ENCODE measurements at places on chromosomes 2 and 18.

GRCh38 chr18:38611036-38611964 is 1045.7 kb upstream of the CELF4 start:
- no peak for DNase-seq

- DNase-seq = no peak
These were observed 4.1 kb downstream of the MYO1B start for GRCh38 chr2:191249156-191249813.

DNA sequence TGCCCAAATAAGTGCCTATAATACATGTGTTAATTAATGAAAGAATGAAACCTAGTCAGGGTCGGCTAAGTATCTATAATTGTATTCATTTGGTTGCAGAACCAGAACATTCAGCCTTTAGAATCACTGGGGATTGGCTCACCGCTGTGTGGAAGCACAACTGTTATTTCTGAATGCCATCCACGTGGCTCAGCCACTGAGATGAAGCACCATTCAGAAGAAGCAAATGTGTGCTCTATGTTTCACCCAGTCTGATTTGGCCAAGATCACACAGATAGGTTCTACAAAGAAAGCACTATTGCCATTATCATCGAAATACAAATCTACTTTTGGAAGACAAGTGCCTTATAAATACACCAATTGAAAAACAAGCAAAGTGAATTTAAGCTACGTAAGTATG is 30.6 kb upstream of the SPOPL start:
- no peak for DNase-seq

- no peak for DNase-seq
These were observed 54.5 kb downstream of the COL6A3 start for GRCh38 chr2:237359518-237359840.

DNA sequence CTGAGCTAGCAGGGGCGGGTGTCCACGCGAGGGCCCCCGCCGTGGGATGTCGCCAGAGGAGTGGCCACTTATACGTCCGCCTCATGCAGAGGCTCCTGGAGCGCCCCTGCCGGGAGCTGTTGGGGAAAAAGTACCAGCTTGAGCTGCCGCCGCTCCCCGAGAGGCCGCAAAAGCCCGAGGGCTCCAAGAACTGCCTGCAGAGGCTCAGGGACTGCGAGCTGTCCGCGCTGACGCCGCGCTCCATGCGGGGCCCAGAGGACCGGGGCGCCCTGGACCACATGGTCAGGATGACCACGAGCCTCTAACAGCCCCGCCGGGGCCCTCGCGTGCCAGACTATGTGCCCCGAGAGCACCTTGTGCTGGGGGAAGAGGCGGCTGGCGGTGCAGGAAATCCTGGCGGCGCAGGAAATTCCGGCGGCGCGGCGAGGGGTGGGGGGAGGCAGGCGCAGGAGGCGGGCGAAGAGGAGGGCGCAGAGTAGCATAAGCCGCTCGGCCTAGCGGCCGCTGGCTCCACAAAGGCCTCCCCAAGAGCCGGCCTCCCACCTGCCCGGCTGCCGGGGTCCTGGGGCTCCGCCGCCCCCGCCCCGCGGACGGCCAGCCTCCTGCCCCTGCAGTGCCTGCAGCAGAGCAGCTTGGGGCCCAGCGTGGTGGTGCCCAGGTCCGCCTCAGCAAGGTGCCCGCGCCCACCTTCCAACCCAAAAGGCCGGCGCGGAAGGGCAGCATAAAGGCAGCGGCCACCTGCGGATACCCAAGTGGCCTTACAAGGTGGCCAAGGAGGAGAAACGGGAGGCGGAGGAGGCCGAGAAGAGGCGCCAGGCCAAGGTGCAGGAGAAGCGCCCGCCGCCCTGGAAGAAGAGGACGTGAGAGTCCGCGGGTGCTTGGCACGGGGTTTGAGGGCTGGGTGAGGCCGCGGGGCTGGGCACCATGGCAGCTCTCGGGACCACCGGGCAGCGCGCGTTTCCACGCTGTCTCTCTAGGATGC is 42.1 kb upstream of the TRIM43B start:
- peak; percentile 72 for DNase-seq

DNA sequence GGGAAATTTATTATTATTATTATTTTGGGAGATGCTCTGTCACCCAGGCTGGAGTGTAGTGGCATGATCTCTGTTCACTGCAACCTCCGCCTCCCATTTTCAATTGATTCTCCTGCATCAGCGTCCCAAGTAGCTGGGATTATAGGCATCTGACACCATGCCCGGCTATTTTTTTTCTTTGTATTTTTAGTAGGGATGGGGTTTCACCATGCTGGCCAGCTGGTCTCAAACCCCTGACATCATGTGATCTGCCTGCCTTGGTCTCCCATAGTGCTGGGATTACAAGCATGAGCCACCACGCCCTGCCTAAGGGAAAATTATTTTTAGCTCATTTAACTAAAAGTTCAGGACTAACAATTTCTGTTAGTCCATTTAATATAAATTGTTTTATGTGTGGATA is 109.2 kb upstream of the SESTD1 start:
- DNase-seq = no peak

DNA sequence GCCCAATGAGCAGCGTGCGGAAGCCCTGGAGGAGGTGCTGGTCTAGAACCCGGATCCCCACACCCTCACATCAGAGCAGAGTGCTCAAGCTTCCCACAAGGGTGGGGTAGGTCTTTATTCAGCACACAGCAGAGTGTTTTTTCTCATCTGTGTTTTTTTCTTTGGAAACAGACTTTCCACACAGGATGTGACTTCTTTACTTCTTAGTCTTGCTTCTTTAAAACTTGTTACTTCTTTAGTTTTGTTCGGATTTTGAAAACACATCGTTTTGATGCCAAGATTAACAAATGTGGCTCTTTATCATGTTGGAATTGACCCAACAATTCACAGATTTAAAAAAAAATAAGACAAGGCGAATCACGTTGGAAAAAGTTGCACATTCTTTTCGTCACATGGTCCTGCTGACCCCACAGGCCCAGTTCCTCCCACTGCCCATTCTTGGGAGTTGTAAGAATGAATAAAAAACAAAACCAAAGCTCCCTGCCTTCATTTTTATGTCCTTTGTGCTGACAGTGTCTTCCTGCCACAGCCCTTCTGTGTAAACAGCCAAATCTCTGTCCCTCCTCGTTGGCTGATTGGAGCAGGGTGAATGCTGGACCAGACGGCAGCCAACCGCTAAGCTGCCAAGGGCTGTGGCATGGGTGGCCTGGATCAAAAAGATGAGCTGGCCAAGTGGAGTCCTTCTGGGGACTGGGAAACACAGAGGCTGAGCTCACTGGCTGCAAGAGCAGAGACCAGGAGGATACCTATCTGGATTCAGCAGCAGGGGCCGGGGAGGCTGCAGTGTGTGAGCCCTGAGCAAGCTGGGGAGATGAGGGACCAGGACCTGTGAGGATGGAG is 81.6 kb downstream of the TWIST2 start:
- no peak for DNase-seq

DNA sequence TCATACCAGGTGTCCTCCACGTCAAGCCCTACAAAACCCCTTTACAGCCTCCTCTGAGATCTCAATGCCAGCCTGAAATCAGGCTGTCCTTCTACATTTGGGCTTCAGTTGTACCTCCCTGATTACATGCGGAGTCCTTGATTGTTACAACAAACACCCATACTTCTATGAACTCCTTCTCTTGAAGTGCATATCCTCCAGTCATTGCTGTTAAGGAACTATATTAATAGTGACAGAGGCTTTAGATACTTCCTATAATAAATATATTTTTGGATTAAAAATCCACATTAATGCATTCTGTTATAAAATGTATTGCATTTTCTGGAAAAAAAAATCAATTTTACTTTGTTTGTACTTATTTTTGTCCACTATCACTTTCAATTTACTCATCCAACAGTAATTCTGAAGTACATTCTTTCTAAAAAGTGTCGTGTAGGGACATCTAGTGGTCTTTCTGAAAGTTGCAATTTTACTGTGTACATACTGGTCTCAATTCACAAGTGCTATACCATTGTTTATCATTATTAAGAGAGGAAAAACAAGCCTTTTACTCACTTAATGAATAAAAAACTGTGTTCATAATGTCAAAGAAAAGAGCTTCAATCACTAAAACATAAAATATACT is 316.4 kb downstream of the DSEL start:
- DNase-seq = no peak

Measured in stimulated activated CD4-positive, alpha-beta T cell treated with anti-CD3 and anti-CD28 coated beads, Interleukin-4, amount 100 ng/mL, for 1 hour (primary cell).